ENCODE measurements at places on chromosomes 2 and 18.

GRCh38 chr2:190477661-190478454, 56.7 kb downstream of the NEMP2 start:
- DNase-seq = no peak

DNA sequence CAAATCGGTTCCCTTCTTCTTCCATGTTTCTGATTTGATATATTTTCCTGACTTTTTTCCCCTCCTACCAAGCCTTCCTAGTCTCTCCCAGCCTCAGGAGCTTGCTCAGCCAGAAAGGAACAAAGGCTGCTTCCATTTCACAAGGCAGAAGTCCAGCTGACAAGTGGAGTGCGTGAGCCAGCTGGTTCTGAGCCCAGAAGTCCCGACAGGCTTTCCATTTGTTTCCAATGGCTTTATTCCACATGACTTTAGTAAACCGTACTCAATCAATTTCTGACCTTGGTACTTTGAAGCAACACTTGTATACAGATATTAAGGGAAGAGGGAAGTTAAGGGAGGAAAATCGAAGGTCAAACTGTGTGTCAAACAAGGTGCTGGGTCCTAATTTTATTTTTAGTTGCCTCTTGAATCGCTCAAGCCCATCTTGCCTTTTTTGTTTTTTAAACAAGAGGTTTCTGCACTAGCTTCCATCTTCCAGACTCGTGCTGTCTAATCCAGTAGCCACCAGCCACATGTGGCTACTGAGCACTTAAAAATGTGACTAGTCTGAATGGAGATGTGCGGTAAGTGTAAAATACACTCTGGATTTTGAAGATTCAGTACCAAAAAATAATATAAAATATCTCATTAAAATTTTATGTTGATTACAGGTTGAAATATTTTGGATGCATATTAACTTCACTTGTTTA, 36.2 kb downstream of the WIPF1 start:
- DNase-seq = no peak

GRCh38 chr2:74297950-74298349, 45.3 kb downstream of the SLC4A5 start:
- DNase-seq = no peak

DNA sequence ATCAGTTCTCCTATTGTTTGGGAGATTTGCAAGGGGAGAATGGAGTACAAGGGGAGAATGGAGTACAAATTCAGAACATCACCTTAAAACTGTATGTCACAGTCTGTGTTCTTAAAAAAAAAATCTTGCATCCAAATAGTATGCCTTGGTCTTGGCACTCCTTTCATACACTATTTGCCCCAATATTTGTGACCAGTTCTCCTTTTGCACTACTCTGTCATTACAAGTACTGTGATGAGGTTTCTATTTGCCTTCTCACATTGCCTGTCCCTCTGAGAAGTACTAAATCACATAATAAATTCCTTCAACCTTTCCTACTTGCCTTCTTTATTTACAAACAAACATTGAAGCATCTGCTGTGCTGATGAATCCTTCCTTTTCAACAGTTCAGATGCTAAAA, 36.0 kb upstream of the NCK2 start:
- no peak for DNase-seq

DNA sequence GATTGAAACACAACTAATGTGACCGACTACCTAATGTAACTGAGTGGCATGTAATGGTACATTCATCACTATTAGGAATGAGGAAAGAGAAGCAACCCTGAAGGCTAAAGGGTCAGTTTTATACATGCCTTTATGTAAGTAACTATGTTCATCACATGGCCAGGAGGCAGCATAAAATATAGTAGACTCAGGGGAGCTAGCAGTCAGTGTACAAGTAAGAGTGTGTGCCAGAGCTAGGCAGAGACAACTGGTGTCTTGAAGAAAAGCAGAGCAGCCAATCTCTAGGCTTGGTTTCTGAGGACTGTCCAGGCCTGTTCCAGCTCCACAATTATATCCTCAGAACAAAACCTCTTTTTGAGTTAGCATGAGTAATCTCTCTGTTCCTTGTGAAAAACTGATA, 18.1 kb downstream of the SMAD2 start:
- DNase-seq = no peak

GRCh38 chr2:113341191-113341869, 62.6 kb upstream of the PAX8 start:
- no peak for DNase-seq

DNA sequence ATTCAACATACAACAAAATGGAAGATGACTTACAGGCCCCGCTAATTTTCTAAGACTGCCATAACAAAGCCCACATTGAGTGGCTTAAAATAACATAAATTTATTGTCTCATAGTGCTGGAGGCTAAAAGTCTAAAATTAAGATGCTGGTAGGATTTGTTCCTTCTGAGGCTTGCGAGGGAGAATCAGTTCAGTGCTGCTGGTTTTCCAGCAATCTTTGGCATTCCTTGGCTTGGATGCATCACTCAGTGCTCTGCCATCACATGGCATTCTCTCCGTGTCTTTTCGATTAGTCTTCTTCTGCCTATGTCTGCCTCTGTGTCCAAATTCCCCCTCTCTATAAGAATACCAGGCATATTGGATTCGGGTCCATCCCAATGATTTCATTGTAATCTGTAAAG, 959.3 kb upstream of the TMEFF2 start:
- no peak for DNase-seq

DNA sequence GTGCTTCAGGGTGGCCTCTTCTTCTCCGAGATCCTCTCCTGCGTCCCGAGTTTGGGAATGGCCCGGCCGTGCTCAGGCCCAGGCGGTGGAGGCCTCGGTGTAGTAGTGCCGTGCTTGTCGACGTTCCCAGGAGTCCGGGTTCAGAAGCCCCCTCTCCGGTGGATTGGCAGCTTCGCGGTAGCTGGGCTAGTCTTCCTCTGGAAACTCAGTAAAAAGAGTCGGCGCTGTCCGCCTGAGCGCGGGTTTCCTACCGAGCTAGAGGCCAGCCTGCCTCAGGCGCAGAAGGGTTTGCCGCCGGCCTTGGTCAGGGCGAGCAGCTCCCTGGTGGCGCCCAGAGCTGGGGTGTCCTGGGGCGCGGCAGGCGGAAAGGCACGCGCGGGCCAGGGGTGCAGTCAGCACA, 3.2 kb downstream of the RALBP1 start:
- no peak for DNase-seq

GRCh38 chr2:98709535-98709934, 21.4 kb downstream of the MGAT4A start:
- no peak for DNase-seq

- DNase-seq = no peak
Observed at GRCh38 chr2:705971-706511, 28.8 kb upstream of the TMEM18 start.

DNA sequence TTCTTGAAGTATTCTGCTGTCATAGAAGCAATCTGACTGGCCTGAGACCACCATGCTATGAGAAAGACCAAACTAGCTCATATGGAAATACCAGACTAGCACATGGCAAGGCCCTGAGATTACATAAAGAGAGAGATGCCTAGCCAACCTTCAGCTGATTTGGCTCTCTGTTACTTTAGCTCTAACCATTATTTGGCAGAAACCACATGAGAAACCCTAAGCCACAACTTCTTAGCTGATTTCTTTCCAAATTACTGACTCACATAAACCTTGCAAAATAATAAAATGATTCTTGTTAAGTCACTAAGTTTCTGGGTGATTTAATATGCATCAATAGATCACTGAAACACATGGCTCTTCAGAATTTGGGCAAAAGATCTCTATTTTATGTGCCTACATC, 295.0 kb upstream of the ZNF521 start:
- DNase-seq = no peak

GRCh38 chr18:74795751-74796150, 198.1 kb downstream of the ZNF407 start:
- peak; percentile 24 for DNase-seq

- DNase-seq = no peak
Observed at GRCh38 chr18:7521226-7521856, 45.8 kb upstream of the PTPRM start.

DNA sequence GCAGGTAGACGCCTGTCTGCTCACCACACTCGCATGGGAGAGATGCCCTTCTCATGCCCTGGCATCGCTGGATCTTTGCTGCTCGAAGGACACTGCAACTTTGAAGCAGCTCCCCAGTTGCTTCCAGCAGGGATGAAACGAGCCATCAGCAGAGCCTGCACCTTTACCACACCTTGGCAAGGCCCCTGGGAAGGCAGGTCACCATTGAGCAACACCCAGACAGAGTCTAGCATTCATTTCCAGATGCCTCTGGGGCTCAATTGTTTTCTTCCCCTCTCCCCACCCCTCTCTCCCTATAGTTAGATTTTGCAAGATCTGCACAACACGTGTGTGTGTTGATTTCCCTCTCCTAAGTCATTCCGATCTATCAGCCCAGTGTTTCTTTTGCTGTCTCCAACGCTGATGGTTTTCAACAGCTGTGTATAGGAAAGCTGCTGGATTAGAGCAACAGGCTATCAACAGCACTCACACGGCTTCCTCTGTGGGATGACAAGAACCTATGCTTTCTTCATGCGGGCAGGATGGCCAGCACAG, 25.6 kb upstream of the INHBB start:
- DNase-seq = no peak

GRCh38 chr2:240396623-240397541, 38.6 kb upstream of the GPC1 start:
- DNase-seq = no peak

DNA sequence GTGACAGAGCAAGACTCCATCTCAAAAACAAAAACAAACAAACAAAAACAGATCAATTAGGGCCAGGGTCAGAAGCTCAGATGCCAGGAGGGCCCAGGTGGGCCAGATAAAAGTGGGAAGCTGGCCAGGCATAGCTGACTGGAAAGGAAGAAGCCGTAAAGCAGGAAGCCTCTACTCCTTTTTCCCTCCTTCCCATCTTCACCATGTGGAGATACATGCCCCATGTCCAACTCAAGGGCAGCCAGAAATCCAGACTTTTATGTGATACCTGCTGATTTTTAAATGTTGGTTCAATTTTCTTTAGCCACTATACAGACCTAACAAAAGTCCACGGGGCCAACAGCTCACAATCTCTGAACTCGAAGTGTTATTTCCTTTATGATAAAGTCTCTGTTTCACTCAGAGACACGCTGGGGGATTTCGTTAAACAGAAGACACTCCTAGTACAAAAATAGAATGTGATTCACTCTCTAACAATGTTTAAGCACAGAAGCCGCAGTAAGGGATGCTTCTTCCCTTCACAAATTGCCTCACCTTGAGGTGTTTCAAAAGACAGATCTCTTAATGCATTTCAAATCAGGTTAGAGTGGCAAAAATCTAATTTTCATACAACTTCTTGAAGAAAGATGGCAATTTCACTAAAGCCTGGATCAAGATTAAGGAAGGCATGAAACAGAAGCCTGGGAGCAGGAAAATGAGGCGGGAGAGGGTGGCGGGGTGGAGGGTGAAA, 14.0 kb downstream of the TMEM247 start:
- peak; percentile 85 for DNase-seq

DNA sequence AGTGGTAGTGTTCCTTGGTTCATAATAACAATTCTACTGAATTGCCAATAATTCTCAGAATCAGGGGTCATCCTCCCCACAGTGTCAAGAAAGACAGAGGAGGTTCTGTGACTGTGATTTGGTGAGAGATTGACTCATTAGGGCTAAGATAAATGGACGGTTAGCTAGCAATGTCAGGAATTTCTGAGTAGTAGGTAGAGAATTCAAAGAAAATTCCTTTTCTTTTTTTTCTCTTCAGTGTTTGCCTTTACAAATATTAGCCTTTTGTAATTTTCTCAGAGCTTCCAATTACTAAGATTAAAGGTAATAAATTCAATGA, 16.8 kb upstream of the CRIM1 start:
- DNase-seq = peak; percentile 88

- peak; percentile 61 for DNase-seq
Observed at GRCh38 chr2:70828914-70829824, 6.4 kb downstream of the CD207 start.

DNA sequence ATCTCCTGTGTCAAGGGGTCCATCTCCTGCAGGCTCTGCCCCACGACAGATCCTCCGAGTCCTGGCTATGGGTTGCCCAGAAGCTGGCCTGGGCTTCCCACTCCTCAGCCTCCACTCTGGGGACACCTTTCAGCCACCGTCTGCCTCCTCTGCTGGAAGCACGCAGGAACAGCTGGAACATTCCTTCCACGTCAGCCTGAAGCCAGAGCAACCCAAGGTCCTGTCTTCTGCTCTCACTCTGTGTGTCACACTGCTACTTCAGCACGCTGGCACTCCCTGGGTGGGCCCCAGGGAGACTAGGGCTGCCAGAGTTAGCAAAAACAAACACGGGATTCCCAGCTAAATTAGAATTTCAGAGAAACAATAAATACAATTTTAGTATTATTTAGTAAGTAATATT, 148.8 kb downstream of the HRH4 start:
- peak; percentile 14 for DNase-seq

GRCh38 chr2:44060990-44061389, 65.2 kb upstream of the LRPPRC start:
- no peak for DNase-seq
